ENCODE measurements at places on chromosomes 6 and 20.
A peak's percentile ranks its signal among the peaks of the same experiment; 100 is the strongest.

GRCh38 chr6:81749707-81750106 is 2.8 kb downstream of the TENT5A start:
- DNase-seq = no peak

DNA sequence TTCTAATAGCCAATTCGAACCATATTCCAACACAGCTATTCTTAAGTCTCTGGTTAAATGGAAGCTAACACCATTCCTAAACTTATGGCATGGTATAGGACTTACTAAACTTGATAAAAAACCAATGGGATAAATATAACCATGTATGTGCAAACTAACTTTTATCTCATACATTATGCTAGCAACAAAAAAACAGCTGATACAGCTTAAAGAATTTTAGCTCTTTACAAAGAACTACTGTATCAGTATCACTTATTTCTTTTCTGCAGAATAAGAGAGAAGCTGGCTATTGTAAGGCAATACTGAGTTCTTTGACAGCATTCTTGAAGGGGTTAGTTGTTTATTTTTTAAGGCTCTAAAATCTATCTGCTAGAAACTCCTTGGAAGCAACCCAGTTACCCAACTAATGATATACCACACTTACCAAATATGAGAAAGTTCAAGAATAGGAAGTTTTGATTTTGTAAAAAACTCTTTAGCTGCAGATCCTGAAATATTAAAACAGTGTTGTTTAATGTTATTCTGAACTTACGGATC is 44.9 kb downstream of the REPS1 start:
- DNase-seq = no peak

DNA sequence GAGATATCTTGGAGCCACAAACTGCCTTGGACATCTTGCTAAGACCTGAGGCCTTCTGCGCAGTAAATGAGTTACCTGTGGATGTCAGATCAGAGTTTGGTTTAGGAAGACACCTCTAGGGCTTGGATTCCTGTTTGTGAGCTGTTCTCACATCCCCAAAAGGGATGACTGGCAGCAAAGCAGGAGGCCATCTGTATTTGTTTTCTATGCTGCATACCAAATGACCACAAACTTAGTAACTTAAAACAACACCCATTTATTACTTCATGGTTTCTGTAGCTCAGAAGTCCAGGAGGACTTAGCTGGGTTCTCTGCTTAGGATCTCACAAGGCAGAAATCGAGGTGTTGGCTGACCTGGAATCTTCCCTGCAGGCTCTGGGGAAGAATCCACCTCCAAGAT is 116.7 kb downstream of the UNC5CL start:
- DNase-seq = no peak

GRCh38 chr6:108588586-108588985 is 27.9 kb downstream of the FOXO3 start:
- DNase-seq = no peak

- DNase-seq = no peak
Observed at GRCh38 chr6:46657642-46658041, 4.9 kb downstream of the SLC25A27 start.

GRCh38 chr20:54190217-54190616 is 16.4 kb upstream of the CYP24A1 start:
- no peak for DNase-seq

- no peak for DNase-seq
Observed at GRCh38 chr20:35342154-35342769, 50.0 kb upstream of the FAM83C start.

GRCh38 chr6:124987999-124988591 is 25.9 kb downstream of the RNF217 start:
- no peak for DNase-seq

DNA sequence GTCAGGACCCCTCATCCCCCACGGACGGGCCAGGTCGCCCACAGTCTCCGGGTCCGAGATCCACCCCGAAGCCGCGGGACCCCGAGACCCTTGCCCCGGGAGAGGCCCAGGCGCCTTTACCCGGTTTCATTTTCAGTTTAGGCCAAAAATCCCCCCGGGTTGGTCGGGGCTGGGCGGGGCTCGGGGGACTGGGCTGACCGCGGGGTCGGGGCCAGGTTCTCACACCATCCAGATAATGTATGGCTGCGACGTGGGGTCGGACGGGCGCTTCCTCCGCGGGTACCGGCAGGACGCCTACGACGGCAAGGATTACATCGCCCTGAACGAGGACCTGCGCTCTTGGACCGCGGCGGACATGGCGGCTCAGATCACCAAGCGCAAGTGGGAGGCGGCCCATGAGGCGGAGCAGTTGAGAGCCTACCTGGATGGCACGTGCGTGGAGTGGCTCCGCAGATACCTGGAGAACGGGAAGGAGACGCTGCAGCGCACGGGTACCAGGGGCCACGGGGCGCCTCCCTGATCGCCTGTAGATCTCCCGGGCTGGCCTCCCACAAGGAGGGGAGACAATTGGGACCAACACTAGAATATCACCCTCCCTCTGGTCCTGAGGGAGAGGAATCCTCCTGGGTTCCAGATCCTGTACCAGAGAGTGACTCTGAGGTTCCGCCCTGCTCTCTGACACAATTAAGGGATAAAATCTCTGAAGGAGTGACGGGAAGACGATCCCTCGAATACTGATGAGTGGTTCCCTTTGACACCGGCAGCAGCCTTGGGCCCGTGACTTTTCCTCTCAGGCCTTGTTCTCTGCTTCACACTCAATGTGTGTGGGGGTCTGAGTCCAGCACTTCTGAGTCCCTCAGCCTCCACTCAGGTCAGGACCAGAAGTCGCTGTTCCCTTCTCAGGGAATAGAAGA is 978 bp downstream of the HLA-A start:
- no peak for DNase-seq

DNA sequence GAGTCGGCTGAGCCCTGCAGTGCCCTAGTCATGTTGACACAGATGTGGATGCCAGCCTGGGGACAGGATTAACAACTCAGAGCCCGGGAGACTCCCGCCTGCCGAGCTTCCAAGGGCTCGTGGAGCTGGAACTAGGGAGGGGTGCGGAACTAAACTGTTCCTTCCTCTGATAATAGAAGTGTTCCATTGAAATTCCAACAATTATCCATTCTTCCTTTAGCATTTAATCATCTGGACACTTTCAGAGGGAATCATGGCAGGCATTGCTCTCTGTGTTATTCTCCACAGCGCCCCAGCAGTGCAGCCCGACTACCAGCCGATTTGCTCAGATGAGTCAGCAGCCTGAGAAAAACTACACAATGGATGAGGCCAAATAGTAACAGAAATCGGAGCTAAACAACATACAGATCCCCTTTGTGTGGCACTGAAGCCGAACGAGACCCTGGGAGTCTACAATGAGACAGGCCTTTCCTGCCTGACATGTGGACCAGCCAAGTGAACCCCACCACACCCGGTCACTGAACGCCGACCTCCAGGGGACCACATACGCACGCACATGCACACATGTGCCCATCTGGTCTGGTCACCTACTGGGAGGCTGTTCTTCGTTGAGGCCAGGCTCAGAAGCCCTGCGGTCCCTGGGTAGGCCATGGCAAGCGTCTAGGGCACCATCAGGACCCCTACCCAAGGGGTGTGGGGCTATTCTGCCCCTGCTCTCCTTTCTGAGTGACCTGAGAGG is 238.4 kb upstream of the AFDN start:
- DNase-seq = no peak

- DNase-seq = no peak
Observed at GRCh38 chr20:46946796-46947195, 52.2 kb downstream of the EYA2 start.

GRCh38 chr6:7150381-7151064 is 42.8 kb downstream of the RREB1 start:
- DNase-seq = no peak

DNA sequence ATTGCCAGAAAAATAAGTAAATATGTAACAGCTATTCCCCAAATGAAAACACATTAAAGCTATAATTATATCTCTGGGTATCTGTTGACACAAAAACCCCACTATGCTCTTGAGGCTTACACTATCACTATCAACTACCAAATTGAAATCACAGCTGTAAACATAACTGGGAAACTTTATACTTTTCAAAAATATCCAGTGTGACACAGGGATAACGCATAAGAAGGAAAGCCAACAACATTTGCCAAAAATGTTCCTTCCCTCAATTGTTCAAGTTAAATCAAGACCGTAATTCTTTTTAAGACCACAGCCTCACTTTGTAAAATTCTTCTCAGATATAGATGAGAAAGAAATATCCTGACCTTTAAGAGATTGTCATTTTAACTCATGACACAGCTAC is 3.1 kb downstream of the ZHX3 start:
- no peak for DNase-seq

- no peak for DNase-seq
Observed at GRCh38 chr6:84618046-84618752, 146.2 kb downstream of the TBX18 start.

GRCh38 chr6:10759312-10759839 is 11.8 kb downstream of the TMEM14B start:
- DNase-seq = no peak

- DNase-seq = no peak
Observed at GRCh38 chr6:31265926-31266325, 6.0 kb downstream of the HLA-C start.

DNA sequence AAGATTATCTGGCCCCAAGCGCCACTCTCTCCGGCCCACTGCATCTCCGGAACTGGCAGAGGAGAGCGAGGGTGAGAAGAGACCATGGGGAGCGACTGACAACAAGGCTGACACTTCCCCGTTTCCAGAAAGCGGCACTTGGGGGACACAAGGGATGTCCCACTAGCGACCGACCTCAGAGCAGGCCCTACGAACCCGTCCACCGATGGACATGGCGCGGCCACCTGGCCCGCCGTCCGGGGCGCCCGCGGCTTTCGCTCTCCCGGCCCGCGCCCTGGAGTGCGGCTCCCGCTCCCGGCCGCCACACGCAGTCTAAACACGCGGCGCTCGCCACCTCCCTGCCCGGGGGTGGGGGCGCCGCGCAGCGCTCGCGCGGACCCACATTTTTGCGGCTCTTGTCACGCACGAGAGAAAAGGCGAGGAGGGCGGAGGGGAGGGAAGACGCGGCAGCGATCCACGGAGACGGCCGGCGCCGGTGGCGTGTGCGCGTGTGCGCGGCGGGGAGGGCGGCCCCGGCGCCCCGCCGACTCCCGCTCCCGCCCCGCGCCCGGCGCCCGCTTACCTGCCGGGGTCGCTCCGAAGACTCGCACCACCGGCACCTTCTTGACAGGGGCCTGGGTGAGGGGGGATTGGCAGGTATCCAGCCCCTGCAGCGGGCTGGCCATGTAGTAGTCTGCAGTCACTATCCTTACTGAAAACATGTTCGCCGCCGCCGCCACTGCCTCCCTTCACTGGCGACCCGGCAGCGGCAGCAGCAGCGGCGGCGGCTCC is 645 bp downstream of the REV3L start:
- DNase-seq = peak; percentile 10

DNA sequence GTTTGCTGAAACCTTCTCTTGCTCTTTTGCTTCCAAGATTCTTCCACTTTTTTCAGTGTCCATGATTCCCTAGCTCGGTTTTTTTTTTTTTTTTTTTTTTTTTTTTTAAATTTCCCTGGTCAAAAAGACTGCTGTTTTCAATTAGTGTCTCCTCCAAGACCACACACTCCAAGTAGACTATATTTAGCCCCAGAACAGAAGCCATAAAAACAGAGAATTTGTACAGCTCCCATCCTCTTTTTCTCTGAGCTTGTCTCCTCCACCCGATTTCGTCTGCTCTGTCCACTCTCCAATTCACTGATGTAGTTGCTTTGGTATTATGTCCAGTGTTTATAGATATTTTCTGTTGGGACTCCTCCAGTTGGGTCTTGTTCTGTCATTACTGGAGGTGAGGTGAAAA is 37.6 kb downstream of the RSPH3 start:
- DNase-seq = no peak

GRCh38 chr20:10427060-10427692 is 6.8 kb downstream of the MKKS start:
- no peak for DNase-seq

DNA sequence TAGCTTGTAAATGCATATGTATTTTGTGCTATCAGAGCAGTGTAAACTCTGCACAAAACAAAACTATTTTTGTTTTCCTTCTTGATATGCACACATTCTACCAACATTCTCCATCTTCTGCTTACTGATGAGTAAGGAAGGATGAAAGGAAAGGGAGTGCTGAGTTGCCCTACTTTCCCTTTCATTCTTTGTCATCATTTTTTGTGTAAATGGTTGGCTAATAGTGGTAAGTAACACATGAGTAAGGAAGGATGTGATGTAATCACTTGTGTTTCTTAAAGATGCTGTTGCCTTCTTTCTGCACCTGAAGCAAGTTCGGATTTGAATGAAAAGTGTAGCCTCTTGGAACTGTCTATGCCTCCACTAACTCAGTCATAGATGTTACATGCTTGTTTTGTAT is 4.6 kb upstream of the REV3L start:
- no peak for DNase-seq

DNA sequence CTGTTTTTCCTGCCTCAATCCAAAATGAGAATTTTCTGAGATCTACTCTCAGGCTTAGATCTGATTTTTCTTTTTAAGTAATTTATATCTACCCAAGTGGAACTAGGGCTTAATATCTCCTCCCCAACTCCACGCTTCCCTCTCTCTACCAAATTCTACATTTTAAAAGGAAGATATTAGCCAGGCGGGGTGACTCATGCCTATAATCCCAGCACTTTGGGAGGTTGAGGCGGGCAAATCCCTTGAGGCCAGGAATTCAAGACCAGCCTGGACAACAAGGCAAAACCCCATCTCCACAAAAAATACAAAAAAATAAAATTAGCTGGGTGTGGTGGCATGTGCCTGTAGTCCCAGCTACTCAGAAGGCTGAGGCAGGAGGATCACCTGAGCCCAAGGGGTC is 61.0 kb downstream of the MTFR2 start:
- DNase-seq = no peak

DNA sequence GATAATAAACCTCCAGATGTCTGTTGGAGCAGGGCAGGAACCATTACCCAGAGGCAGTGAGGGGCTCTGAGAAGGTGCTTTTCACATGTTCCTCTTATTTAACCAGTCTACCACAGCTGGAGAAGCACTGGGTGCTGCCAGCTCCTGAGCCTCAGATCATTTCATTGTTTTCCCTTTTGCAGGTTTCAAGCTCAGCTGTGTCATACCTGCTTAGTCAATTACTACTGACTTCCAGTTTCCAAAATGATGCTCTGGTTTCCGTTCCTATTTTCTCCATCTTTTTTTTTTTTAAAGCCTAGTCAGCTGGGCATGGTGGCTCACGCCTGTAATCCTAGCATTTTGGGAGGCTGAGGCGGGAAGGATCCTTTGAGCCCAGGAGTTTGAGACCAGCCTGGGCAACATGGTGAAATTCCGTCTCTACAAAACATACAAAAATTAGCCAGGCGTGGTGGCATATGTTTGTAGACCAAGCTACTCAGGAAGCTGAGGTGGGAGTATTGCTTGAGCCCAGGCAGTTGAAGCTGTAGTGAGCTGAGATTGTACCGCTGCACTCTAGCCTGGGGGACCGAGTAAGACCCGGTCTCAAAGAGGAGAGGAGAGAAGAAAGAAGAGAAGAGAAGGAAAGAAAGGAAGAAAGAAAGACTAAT is 6.7 kb downstream of the FLOT1 start:
- no peak for DNase-seq

Measured in activated T-helper 1 cell treated with anti-CD3 and anti-CD28 coated beads, Interleukin-2, amount 50 U/mL, for 16 hours (primary cell).